BJ (cell line): ENCODE measurements at places on chromosomes 1 and 21. TPM values are rescaled to one million over a fixed set of nuclear protein-coding genes. Genes with fewer than 3 reads are reported as not detected.

RLF gene
- polyA plus RNA-seq: 4.1 and 6.8 TPM in 2 replicates

DNA sequence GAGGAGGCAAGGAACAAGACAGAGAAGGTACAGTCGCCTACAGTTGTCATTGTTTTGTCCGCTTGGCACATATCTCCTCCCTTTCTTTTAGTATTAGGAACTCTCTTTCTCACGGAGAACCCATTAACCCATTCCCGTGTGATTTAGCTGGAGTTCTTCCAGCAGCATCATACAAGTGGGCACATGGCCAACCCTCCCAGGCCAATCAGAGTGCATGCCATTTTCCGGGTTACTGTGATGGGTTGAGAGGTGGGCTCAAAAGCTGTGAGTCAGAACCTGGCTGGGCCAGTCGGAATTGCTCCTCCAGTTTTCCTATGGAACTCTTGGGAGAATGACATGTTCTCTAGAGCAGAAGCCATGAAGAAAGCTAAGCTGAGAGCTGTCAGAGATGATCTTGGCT, 83.1 kb upstream of the SOD1 start:
- DNase-seq: no peak

DNA sequence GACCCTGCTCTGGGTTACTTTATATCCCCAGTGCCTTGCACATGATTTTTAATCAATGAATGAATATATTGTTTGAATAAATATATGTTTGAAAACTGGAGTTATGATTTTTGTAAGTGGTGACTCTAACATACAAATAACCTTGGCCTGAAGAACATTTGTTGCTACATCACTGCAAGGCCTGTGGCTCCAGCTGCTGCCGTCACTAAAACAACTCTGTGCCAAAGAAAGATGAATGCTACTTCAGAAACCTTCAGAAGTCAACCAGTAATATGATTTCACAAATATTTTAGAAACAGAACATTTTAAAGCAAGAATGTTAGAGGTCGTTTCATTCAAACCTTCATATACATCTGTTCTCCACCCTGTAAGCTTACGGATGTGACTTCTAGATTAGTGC, 60.6 kb upstream of the SEC16B start:
- DNase-seq: no peak

SPRR1B gene
- polyA plus RNA-seq: not detected in 2 replicates

DNA sequence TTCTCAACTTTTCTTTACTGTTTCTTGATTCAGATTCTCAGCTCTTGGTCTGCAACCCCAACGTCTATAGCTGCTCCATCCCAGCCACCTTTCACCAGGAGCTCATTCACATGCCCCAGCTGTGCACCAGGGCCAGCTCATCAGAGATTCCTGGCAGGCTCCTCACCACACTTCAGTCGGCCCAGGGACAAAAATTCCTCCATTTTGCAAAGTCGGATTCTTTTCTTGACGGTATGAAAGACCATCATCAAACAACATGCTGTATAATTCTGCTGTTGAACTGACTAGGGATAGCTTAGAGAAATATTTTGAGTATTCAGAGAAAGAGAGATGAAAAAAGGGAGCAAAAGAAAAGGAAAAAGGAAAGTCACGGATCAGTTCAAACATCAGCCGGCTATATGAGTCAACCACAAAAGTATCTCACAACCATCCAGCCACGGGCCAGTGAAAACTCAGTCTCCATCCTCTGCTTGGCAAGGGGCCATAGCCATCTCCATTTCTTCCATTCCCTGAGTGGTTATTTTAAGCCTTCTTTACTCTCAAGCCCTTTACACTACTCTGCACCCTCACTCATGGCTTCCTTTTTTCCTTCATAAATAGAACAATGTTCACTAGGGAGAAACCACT, 14.1 kb downstream of the DNASE2B start:
- no peak for DNase-seq
